ENCODE measurements at places on chromosomes 6 and 20.

DNA sequence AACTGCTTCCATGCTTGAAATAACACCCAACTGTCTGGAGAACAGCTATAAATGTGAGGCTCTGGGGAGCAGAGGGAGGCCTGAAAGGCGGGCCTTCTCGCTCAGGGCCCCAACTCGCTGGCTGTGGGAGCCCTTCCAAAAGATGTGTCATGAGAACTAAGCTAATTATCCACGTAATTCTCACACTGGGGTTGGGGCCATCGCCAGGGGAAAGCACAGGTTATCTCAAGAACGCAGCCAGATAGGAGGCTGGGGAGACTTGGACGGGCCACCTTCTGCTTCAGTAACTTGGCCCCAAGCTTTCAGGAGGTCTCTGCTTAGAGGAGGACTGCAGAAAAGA lies 1.6 kb downstream of the PXDC1 start:
- no peak for DNase-seq

GRCh38 chr6:36593569-36594028 lies 563 bp upstream of the SRSF3 start:
- no peak for DNase-seq

DNA sequence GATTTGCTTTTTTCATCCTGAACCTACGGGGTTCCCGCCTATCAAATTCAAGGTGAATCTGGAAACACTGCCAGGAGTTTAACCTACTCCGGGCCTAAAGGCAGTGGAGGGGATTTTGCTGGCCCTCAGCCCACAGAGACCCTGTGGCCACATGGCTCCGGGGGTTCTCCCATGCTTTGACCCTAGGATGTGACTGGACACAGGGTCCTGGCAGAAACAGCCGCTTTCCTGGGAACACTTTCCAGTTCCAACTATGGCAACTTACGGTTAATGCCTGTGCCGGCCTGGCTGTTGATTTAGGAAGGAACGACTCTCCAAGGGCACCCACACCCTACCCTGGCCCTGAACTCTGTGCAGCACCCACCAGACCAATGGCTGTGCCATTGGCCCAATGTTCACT lies 141.7 kb upstream of the RPS6KA2 start:
- no peak for DNase-seq

- DNase-seq = no peak
Measured at GRCh38 chr20:36093025-36093803, 61.3 kb upstream of the EPB41L1 start.

- DNase-seq = no peak
Measured at GRCh38 chr6:71157345-71157744, 131.3 kb upstream of the OGFRL1 start.

DNA sequence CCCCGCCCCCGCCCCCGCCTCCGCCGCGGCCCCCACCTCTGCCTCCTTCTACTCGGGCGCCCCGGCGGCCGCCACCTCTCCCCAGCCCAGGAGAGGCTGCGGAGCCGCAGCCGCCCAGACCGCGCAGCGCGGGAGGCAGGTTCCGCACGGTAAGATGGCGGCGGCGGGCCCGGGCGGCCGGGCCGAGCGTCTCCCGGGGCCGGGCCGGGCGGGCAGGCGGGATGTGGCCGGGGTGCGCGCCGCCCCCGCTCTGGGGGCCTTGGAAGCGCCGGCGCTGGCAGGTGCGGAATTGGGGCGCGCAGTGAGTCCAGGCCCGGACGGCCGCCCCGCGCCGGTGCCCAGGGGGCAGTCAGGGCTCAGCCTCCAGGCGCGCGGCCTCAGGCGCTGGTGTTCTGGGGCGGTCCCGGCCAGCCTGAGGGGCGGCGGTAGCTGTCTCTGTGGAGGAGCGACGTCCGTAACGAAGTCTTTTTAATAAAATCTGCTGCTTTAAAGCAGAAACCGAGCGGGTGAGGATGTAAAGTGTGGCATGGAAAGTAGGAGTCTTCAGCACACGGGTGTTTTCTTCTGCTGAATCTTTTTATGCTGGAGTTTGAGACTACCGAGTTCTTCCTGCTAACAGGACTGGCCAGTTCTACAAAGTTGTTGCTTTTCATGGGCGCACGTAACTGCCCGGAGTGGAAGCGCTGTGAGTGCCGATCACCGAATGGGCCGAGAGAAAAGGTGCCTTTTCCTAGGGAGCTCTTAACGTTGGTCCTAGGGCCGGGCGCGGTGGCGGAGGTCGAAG lies at the start of gene GID8:
Gene GID8, plus strand, starts transcription at position 43 of the 784 bp plus-strand sequence. CDS start 3,356 bp downstream, outside the sequence.
- no peak for DNase-seq

DNA sequence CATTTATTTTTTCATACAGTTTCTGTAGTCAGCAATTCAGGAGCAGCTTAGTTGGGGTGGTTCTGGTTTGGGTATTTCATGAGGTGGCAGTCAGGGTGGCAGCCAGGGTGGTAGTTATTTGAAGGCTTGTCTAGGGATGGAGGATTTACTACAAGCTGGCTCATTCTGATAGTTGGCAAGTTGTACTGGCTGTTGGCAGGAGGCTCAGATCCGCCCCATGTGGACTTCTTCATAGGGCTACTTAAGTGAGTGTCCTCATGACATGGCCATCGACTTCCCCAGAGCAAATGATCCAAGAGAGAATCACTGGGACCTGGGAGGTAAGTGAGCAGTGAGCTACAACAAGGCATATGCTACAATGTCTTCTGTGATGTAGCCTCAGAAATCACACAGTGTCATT lies 22.4 kb upstream of the CDKAL1 start:
- no peak for DNase-seq

DNA sequence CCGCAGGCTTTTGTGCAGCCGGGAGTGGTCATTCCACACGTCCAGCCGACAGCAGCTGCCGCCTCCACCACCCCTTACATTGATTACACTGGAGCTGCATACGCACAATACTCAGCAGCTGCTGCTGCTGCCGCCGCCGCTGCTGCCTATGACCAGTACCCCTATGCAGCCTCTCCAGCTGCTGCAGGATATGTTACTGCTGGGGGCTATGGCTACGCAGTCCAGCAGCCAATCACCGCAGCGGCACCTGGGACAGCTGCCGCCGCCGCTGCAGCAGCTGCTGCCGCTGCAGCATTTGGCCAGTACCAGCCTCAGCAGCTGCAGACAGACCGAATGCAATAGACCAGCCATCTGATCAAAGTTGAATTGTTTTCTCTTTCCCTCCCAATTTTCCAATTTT lies 10.6 kb downstream of the RBM24 start:
- DNase-seq = no peak

- no peak for DNase-seq
Measured at GRCh38 chr20:62771396-62772102, 24.7 kb upstream of the MRGBP start.

GRCh38 chr6:4781967-4782575 lies 5.9 kb downstream of the CDYL start:
- DNase-seq = no peak

GRCh38 chr20:29742699-29743100 lies 1514.8 kb upstream of the DEFB115 start:
- no peak for DNase-seq

GRCh38 chr6:168124921-168125320 lies 45.9 kb upstream of the FRMD1 start:
- DNase-seq = no peak

GRCh38 chr6:9520417-9521151 lies 894.3 kb downstream of the TFAP2A start:
- no peak for DNase-seq

- DNase-seq = no peak
Measured at GRCh38 chr6:129481706-129482105, 228.3 kb downstream of the ARHGAP18 start.

DNA sequence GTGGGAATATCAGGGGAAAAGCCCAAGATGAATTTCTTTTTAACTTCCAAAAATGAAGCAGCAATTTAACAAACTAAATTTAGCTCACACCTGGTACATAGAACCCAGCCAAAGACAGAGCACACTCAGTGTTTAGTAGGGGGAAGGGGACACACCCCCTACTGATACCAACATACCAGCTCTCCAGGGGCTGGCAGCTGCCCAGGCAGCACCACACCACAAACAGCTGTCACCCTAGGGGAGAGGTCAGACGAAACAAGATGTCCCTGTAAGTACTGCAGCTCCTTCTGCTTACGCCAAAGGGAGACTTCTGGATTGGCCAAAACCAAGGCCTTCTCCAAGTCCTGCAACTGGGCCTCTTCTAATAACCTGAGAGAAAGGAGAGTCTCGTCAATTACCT lies 26.0 kb downstream of the MDN1 start:
- DNase-seq = no peak

DNA sequence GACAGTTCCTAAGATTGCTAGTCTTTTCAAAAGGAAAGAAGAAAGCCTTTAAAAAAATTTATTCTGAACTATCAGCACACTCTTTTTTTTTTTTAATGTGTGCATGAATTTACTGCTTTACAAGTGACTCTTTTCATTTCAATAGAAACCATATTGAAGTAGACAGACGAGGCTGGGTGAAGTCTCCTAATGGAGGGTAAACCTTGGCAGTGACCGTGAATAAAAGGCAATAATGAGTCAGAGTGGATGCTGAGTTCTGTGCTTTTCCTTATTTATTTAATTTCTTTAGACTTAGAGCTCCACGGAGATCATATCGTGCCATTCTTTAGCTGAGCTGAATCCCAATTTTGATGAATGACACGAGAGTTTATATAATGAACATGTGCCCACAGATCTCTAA lies 196.9 kb downstream of the PRL start:
- DNase-seq = no peak

DNA sequence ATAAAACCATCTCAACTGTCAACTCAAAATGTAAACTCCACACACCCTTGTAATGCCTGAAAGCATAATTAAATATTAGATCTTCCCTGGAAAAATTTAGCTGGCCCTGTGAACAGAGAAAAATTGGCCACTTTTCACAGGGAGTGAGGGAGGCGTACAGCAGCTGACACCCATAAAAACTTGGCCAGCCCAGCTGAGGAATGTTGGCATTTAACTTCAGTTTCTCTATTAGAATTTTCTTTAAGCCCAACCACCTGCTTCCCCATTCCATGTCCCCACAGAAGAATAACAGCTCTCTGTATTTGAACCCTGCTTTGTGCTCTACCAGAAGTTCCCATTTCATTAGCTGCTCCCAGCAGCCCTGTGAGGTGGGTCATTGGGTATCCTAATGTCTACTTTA lies 41.0 kb downstream of the PKHD1 start:
- DNase-seq = no peak

- DNase-seq = no peak
Measured at GRCh38 chr20:51272401-51272800, 249.5 kb upstream of the KCNG1 start.
